ENCODE measurements at places on chromosomes 16 and 17.

DNA sequence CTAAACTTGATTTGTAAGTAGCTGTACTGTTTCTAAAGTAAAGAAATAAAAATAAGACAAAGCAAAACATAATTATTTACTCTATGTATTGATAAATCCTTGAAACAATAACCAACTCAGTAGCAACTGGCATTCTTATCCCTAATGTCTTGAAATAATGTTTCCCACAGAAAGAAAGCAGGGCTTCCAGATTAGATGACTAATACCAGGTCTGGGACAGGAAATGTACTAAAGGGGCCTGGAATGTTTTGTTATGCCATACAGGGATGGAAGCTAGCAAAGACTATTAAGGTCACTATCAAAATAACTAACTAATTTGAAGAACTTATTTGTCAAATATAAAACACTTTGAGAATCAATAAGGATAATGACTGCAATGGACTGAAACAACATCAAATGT is 82.1 kb downstream of the CFDP1 start:
- DNase-seq: no peak

DNA sequence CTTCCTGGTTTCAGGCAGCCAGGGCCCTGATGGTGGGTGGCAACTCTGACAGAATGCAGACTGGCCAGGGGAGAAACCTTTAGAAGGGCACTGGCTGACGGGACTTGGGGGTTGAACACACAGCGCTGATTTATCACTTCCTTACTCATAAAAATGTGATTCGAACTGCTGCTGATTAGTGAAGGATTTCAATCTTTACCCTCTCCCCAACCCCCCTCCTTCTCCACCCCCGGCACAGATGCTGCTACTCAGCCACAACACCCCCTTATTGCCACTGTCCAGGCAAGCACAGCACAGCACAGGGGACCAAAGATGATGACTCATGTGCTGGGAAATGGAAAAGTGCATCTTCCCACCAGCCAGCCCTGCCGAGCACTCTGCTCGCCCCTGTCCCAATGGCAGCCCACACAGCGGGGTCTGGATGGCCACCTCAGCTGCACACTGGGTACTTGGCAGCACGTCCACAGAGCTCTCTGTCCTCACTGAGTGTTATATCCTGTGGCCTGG is 70.1 kb downstream of the SMG6 start:
- peak; percentile 47 for DNase-seq

GRCh38 chr17:42553866-42554249 is 1.1 kb downstream of the HSD17B1 start:
- no peak for DNase-seq

GRCh38 chr17:8153957-8154607 is 1.9 kb upstream of the PER1 start:
- DNase-seq: peak; percentile 99

- no peak for DNase-seq
These were observed 16.1 kb upstream of the GFAP start for GRCh38 chr17:44931376-44931775.

- no peak for DNase-seq
These were observed 89.0 kb downstream of the SHISA6 start for GRCh38 chr17:11330006-11330405.

- no peak for DNase-seq
These were observed 39.7 kb upstream of the NGFR start for GRCh38 chr17:49455272-49455861.

DNA sequence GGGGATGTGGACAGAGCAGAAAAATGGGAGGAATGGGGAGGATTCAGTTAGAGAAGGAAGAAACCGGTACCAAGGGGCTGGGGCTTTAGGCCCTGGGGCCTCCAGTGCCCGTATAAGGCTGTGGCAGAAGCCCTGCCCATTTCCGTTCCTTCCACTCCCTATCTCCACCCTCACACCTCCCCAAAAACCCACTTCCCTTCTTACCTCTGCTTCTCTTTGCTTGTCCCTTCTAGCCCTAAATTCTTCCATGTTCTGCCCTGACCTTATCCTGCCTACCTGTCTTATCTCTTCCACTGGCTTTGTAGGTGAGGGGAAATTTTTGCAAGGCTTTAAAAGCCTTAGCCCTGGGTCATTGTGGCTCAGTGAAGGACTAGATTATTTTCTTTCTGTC is 4.1 kb downstream of the RNF167 start:
- no peak for DNase-seq

DNA sequence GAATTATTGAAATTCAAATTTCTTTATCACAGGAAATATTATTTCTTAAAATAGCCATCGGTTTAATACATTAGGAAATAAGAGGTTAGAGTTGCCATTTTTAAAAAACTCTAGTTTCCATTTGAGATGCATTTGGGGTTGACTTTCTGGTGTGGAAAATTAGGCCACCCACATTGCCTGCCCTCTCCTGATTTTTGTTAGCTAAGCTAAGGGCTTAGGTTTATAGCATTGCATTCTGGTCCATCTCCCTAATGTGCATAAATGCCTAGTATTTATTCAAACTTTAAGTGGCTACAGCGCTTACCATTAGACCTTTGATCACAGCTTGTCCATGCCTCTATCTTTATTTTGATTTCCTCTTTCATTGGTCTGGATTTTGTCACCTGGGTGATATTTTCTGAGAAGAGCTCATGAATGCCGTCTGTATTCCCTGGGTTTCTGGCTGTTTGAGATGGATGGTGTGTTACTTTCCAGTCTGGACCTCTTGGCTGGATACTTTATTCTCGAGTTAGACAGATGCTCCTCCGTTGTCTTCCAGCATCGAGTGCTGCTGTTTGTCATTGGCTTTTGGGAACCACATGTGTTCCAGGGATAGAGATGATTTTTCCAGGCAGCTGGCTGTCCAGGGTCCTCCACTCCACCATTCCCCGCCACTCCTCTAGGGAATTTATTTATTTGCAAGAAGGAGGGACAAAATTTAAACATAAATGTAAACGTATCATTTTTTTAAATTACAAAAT is 120.3 kb downstream of the KATNIP start:
- DNase-seq: no peak

GRCh38 chr17:47726796-47727703 is 6.0 kb upstream of the TBX21 start:
- no peak for DNase-seq

DNA sequence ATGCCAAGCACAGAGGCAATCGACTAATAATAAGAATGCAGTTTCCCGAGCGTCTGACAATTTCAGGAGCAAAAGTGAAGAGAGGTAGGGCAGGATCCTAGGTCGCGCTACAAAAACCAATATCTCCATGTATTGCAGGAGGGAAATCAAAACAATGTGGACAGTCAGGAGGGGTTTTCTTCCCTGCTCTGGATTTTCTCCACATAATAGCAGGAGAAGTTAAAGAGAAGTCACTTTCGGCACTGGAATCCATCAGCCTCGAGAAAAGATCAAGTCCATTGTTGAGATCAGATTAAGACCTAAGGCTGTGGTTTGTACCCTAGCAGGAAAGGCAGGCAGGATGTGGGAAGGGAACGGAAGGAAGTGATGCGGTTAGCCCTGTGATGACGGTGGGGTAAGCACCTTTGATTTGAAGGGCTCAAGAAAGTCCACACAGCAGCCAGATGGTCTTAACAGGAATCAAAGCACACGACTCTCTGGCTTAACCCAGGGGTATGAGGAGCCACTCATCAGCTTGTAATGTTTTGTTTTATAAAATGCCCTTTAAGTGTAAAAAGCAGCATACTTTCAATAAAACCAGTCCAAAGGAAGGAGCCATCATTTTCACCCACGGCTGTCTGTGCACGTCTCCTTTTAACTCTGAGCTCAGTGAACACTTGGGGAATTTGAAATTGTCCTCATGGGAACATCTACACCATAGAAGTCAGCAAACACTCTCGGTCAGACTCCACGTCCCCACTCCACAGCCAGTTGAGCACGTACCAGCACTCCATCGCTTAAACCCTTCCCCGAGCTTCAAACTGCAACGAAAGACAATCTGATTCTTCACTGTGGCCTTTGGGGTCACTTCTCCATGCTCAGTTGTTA is 15.8 kb upstream of the AKTIP start:
- DNase-seq: peak; percentile 72

DNA sequence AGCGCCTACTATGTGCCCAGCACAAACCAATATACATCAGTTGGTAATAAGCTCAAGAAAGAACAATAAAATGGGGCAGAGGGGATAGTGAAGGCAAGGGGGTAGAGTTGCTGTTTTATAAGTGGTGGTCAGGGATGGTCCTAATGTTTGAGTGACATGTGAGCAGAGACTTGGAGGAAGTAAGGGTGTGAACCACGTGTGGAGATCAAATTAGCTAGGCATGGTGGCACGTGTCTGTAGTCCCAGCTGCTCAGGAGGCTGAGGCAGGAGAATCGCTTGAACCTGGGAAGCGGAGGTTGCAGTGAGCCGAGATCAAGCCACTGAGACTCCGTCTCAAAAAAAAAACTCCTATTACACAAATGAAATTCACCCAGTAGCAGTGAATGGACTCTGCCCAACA is 56.5 kb downstream of the IRX6 start:
- no peak for DNase-seq

GRCh38 chr17:43319293-43320124 is 79.3 kb upstream of the ARL4D start:
- no peak for DNase-seq

DNA sequence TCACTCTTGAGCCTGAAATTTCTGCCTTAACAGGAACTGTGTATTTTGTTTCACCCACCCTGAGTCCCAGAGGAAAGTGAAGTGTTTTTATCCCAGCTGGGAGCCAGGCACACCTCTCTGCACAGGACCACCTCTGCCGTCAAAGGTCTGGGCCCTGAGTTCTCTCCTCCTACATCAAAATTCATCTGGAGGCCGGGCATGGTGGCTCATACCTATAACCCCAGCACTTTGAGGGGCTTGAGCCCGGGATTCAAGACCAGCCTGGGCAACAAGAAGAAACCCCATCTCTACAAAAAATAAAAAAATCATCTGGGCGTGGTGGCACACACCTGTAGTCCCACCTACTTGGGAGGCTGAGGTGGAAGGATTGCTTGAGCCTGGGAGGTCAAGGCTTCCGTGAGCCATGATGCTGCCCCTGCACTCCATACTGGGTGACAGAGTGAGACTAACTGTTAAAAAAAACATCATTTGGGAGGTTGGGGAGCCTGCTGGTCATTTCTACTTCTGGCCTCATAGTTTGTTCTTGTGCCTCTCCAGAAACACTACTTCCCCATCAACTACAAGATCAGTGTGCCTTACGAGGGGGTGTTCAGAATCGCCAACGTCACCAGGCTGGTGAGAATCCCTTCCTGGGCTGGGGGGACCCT is 9.8 kb downstream of the IL34 start:
- DNase-seq: no peak

GRCh38 chr16:85653290-85653891 is 35.4 kb downstream of the GINS2 start:
- DNase-seq: no peak

- DNase-seq: no peak
These were observed 209.7 kb downstream of the COPRS start for GRCh38 chr17:31649302-31649701.

GRCh38 chr17:17722081-17722905 is 41.0 kb downstream of the RAI1 start:
- no peak for DNase-seq

DNA sequence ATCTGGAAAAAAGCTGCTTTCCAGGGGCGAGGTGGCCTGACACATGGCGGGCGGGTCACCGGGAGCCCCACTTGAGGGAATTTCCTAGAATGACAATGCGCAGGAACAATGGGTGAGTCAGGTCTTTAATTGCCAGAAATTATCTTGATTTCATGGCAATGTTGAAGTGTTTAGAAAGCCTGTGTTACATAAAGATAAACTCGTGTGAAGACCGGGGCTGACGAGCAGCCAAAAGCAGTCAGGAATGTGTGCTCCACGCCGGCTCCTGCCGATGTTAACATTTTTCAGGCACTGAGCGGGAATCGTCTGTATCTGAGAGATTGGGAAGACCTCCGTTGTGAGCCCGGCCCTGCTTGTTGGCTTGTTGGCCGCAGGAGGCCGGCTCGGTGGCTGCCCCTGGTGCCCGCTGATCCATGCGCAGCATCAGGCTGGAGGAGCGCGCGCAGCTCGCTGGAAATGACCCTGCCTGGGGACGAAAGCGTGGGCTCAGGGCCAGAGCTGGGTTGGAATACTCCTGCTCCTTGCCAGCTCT is 353.1 kb downstream of the FOXL1 start:
- peak; percentile 87 for DNase-seq

Measured in left cardiac atrium (tissue), 4 donors.